Body of pancreas (tissue), 4 donors: ENCODE measurements at places on chromosomes 4 and X. TPM values are rescaled to one million over a fixed set of nuclear protein-coding genes. Genes with fewer than 3 reads are reported as not detected.
A peak's percentile ranks its signal among the peaks of the same experiment; 100 is the strongest.

- no peak overlapping the region for H3K27ac ChIP-seq
- H3K36me3 ChIP-seq: no peaks in the 10 kb centered on the region
- H3K27me3 ChIP-seq: no peaks in the 10 kb centered on the region
- no peak overlapping the region for H3K4me3 ChIP-seq
Measured at GRCh38 chr4:41380511-41381157, 123.9 kb downstream of the UCHL1 start.

DNA sequence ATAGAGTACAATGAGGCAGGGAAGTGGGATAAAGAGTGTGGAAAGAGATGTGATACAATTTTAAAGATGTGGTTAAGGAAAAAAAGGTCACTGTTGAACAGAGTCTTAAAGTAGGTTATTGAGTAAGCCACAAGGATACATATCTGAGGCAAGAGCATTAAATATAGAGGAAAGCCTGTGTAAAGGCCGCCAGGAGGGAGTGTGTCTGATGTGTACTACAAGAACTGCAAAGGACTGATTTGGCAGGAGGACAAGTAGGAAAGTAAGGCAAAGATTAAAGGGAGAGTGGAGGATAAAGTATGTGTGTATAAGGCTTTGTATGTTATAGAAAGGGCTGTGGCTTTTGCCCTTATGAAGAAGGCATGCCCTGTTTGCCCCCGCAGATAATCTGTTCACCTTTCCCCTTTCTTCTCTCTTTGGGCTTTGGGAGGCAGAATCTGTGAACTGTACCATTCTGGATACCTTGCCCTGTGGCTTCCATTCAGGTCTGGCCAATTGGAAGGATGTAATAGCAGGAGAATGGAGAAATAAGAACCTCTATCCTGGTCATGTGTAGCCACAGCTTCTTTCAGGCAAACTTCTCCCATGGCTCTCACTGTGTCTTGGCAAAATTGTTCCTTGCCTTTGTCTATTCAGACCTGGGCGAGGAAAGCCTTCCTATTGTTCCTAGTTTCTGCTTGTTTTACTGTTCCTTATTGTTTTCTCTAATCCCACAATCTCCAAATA, 68.9 kb upstream of the FAM47B start:
- H3K36me3 ChIP-seq: no peaks in the 10 kb centered on the region
- DNase-seq: no peak
- no peaks in the 10 kb centered on the region for H3K4me1 ChIP-seq
- H3K4me3 ChIP-seq: no peak overlapping the region

- DNase-seq: no peak
- H3K4me1 ChIP-seq: no peaks in the 10 kb centered on the region
- H3K27me3 ChIP-seq: no peaks in the 10 kb centered on the region
- H3K36me3 ChIP-seq: no peaks in the 10 kb centered on the region
- no peak overlapping the region for H3K27ac ChIP-seq
Measured at GRCh38 chr4:108644237-108644636, 6.2 kb upstream of the OSTC start.

GRCh38 chrX:30635630-30636029, 17.6 kb upstream of the GK start:
- no peak overlapping the region for H3K4me3 ChIP-seq
- no peak for DNase-seq
- no peaks in the 10 kb centered on the region for H3K36me3 ChIP-seq
- no peaks in the 10 kb centered on the region for H3K4me1 ChIP-seq
- no peak overlapping the region for H3K27ac ChIP-seq

- no peaks in the 10 kb centered on the region for H3K36me3 ChIP-seq
- H3K4me1 ChIP-seq: peaks cover 39% of the 10 kb centered on the region
- DNase-seq: peak; percentile 89
- H3K27me3 ChIP-seq: no peaks in the 10 kb centered on the region
- H3K27ac ChIP-seq: peak overlapping the region; percentile 98
Measured at GRCh38 chr4:105474099-105474518, 247 bp upstream of the PPA2 start.

- no peak for DNase-seq
- no peaks in the 10 kb centered on the region for H3K27me3 ChIP-seq
- peaks cover 39% of the 10 kb centered on the region for H3K4me1 ChIP-seq
- H3K27ac ChIP-seq: no peak overlapping the region
Measured at GRCh38 chrX:1389181-1389992, 2.5 kb downstream of the SLC25A6 start.

DNA sequence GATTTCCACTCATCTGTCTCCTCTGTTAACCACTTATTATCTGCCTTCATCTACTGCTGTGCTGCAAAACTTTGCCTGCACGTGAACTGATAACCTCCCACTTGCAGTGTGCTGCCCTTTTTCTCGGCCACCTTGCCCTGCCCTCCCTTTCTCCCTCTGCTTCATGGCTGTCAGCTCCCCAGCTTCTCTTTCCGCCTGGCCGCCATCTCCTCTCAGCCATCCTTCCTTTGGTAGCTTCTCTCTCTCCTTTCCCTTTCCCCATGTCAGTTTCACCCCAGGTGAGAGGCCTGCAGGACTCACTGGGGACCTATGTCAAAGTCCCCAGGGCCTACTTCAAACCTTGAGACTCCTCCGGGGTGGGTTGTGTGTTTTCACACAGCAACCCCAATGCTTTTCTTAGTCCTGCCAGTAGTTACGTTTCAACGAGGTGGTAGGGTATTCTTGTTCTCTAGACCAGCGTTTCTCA, 6.6 kb downstream of the MSL3 start:
- no peak overlapping the region for H3K27ac ChIP-seq
- DNase-seq: no peak
- H3K4me1 ChIP-seq: no peaks in the 10 kb centered on the region
- no peak overlapping the region for H3K4me3 ChIP-seq

DNA sequence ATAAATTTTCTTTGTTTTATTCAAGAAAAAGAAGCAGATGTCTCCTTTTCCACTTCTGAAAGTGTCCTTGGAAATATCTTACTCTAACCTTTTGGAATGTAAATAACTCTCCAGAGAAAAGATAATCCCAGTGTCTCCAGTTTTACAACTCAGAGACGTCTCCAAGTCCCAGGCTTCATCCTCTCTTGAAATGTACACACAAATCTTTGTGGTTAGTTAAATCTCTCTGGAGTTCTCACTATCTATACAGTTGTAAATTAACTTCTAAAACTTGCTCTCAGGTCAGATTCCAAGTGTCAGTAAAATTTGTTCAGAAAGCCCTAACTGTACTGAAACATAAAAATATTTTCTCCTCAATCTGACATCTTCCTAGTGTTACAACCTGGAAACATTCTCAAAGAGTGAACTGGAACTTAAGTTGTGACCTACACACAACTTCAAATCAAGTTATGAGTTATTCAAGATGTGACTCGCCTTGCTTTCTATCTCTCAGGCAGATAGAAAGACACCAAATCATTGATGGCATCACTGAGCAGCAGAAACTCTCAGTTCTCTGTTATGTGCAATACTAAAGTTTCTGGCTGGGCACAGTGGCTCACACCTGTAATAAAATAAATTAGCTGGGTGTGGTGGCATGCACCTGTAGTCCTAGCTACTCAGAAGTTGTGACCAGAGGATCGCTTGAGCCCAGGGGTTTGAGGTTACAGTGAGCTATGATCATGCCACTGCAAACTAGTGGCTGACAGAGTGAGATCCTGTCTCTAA, 284.2 kb downstream of the RCHY1 start:
- no peak overlapping the region for H3K4me3 ChIP-seq
- H3K27me3 ChIP-seq: no peaks in the 10 kb centered on the region
- no peak for DNase-seq
- no peaks in the 10 kb centered on the region for H3K36me3 ChIP-seq
- H3K4me1 ChIP-seq: no peaks in the 10 kb centered on the region
- no peak overlapping the region for H3K27ac ChIP-seq

- no peak for DNase-seq
- H3K27me3 ChIP-seq: no peaks in the 10 kb centered on the region
- no peaks in the 10 kb centered on the region for H3K36me3 ChIP-seq
- no peaks in the 10 kb centered on the region for H3K4me1 ChIP-seq
- no peak overlapping the region for H3K4me3 ChIP-seq
Measured at GRCh38 chr4:174794543-174795094, 34.4 kb downstream of the GLRA3 start.

Gene OTC
- total RNA-seq: 3.6 TPM

Gene KIT
- 2.1 TPM for total RNA-seq

Gene PNCK
- total RNA-seq: not detected

Gene BEX4
- 7.9 TPM for total RNA-seq
